ENCODE measurements at places on chromosomes 1 and 21.

DNA sequence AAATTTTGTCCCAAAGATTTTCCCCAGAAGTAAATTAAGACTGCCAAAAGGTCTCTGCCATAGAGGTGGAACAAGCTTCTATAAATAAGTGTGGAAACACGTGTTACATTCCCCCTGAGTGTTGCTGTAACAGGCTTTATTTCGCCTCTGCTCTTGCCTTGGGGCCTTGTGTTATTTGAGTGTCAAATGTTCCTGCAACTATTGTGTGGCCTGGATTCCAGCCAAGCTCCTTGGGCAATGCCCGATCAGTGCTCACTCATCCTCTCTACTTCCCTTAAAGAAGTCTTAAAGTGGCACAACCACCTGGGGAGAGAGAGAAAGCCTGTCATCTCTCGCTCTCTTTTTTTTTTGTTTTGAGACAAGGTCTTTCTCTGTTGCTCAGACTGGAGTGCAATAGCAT is 156.7 kb downstream of the NR5A2 start:
- DNase-seq, result no peak

GRCh38 chr1:229480495-229480894 is 27.6 kb downstream of the NUP133 start:
- no peak for DNase-seq

DNA sequence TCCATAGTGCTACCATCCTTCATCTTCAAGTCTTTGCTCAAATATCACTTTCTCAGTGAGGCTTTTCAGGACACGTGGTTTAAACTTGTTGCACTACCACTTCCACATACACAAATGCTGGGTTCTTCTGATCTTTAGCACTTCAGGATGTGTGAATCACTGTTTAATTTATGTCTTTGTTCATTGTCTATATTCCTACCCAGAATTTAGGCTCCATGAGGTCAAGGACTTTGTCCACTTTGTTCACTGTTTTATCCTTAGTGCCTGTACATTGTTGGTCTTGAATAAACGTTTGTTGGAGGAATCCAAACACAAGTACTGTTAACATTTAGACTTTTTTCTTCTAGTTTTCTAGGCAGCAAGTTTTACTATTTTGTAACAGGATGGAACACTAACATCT is 42.6 kb upstream of the RALGPS2 start:
- no peak for DNase-seq

GRCh38 chr1:225882694-225883615 is 775 bp upstream of the TMEM63A start:
- DNase-seq, result no peak

GRCh38 chr1:228459091-228459993 is 27.8 kb upstream of the RNF187 start:
- DNase-seq, result no peak

DNA sequence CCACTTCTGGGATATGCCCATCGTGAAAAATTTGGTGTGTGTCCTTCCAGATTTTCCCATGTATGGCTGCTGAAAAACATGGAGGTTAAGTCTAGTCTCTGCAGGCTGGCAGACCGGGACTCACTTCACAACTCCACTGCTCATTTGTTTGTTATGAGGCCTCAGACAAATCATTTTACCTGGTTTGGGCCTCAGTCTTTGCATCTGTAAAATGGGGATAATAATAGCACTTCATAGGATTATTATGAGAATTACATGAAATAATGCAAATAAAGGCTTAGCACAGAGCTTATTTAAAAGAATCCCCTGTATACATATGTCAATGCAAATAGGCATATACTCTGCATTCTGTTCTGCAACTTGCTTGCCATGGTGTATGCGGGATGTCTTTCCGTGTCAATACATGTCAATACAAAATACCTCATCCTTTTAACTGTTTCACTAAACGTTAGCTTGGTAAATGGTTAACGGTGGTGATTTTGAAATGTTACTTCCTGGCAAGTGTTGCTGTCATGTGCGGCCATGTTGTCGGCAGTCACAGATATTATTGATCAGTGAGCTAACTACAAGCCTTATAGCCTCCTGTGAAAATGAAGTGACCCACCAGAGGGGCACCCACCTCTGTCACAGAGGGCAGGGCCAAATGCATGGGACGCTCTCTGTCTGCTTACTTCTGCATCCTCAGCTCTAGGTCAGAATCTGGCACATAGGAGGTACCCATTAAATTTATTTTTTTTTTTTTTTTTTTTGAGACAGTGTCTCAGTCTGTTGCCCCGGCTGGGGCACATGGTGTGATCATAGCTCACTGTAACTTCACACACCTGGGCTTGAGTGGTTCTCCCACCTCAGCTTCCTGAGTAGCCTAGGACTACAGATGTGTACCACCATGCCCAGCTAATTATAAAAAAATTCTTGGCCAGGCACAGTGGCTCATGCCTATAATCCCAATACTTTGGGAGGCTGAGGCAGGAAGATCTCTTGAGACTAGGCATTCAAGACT is 4.3 kb downstream of the LCK start:
- no peak for DNase-seq

DNA sequence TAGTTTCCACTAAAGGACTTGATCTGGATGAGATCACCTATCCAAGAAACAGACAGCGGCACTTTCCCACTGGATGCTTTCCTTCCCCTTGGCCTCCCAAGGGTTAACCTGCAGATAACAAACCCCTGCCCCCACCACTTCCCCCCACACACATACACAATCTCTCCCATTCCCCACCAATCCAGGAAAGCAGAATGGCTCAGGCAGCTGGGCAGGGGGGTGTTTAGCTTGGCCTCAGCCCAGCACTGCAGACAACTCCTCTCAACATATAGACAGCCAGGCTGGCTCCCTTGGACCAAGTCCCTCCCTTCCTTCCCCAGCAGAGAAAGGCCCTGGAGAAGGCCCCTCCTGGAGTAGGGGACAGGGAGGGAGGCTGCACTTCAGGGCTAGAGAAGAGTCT is 24.6 kb downstream of the PLEKHA6 start:
- no peak for DNase-seq

DNA sequence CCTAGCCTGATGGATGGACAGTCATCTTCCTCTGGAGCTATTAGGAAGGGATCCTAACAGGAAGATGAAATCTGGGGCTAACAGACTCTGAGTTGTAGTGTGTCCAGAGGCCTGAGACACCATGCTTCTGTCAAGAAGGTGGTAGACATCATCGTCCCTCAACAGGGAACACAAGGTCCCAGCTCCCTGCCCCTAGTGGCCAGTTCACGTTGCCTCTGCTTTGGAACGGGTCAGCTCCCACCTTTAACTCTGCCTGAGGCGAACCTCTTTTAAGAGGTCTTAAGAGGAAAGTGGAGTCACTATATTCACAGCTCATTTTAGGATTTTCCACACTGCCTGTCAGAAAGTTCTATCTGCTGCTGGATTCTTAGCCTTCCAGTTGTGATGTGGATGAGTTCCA is 28.3 kb downstream of the LRRC71 start:
- no peak for DNase-seq

GRCh38 chr21:28418726-28419514 is 573.8 kb downstream of the LTN1 start:
- no peak for DNase-seq

- no peak for DNase-seq
Observed at GRCh38 chr1:229717786-229718576, 91.9 kb downstream of the URB2 start.

- no peak for DNase-seq
Observed at GRCh38 chr21:32007456-32007855, 134.6 kb downstream of the HUNK start.

DNA sequence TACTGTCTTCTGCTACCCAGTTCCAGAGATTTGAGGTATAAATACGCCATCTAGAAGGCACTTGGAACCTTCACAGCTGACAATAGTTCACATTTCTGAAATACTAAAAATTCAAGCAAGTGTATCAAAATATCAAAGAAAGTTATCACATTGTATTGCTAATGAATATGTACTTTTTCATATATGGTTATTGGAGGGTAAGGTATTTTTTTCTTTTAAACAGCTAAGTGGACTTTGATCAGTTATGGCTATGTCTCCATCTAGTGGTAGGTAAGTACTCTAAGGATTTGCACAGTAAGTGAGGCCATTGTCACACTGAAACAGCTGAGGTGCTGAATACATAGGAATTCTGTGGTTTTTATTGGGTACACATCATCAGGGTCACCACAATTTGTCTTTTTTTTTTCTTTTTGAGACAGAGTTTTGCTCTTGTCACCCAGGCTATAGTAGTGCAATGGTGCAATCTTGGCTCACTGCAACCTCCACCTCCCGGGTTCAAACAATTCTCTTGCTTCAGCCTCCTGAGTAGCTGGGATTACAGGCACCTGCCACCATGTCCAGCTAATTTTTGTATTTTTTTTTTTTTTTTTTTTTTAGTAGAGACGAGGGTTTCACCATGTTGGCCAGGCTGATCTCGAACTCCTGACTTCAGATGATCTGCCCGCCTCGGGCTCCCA is 49.1 kb upstream of the CR2 start:
- DNase-seq, result no peak

- DNase-seq, result no peak
Observed at GRCh38 chr1:173064011-173064410, 13.3 kb upstream of the TNFSF18 start.

GRCh38 chr1:155379180-155379579 is 58.5 kb downstream of the RUSC1 start:
- DNase-seq, result no peak

- DNase-seq, result no peak
Observed at GRCh38 chr1:113275691-113276090, 114.6 kb upstream of the MAGI3 start.

DNA sequence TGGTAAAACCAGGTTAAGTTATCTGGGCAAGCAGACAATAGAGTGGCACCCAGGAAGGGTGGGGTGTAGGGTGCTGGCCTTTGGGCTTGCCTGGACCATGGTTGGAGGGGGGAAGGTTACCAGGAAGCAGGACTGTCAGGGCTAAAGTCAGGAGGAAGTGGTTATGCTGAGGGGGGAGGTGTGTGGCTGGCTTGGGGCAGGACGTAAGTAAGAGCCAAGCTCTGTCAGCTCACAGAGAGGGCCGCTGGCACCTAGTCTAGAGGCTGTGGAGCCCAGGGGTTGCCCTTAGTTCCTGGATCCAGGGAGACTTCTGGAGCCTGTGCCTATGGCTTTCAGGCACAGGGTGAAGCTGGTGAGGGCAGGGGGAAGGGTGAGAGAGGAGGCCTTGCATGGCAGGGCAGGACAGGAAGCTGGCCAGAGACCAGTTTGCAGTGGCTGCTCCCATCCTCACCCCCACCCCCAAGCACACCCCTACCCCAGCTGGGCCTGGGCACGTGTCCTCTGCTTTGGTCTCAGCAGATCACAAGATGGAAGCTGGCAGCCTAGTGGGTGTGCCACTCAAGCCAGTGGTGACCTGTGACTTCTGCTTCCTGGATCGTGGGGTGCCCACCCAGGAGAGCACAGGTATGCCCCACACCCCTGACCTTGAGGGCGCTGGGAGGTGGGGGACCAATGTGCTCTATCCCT is 20.5 kb upstream of the SMYD3 start:
- no peak for DNase-seq

DNA sequence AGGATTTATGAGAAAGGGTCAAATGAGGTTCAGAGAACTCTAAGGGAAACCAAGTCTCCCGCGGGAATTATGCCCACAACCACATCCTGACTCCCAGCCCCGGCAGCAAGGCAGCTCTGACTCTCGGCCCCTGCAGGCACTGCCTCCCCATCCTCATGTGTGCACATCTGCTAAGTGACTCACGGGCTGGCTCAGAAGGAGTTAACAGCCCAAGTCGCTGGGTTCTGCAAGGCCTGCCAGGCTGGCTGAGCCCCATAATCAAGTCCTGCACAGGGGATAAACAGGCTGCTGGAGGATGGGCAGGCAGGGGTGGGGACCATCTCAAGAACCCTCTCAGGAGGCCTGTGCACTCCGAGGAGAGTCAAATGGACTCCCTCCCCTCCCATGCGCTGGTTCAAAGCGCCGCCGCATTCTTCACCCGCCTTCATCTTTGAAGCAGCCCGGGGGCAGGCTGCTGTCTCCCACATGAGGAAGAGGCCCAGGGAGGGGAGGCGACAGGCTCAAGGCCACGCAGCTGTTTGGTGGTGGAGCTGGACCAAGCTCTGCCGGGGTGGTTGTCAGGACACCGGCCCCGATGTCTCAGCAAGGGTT is 344.3 kb downstream of the MATN1 start:
- DNase-seq, result no peak

Data from stimulated activated CD8-positive, alpha-beta memory T cell treated with anti-CD3 and anti-CD28 coated beads, Interleukin-4, amount 100 ng/mL, for 24 hours (primary cell).